Fibroblast of the conjunctiva (primary cell): ENCODE measurements at places on chromosomes 4 and X.

- DNase-seq, result peak; percentile 94
These were observed 94.5 kb downstream of the ANXA3 start for GRCh38 chr4:78645853-78646757.

DNA sequence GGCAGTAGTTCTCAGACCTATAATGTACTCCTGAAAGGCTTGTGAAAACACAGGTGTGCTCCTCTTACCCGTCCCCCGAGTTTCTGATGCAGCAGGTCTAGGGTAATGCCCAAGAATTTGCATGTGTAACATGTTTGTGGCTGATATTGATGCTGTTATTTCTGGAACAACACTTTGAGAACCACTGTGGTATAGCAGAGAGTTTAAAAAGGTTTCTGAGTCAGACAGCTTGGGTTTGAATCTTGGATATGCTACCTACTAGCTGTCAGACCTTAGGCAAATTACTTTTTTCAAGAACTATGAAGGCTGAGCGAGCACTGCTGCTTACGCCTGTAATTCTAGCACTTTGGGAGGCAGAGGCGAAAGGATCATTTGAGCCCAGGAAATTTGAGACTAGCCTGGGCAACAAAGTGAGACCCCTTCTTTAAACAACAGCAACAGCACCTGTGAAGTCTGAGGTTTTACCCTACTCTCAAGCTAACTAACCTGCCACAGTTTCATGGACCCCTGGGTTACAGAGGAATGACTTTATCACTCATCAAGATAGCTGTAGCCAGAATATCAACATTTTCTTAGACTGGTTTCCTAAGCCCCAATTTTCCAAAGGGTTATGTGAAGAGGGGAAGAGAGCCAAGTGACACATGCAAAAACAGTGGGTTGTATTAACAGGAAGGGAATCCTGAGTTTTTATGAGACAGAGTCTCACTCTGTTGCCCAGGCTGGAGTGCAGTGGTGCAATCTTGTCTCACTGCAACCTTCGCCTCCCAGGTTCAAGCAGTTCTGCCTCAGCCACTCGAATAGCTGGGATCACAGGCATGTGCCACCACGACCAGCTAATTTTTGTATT lies 5.1 kb downstream of the AFF1 start:
- no peak for DNase-seq

GRCh38 chrX:150856101-150856500 lies 42.4 kb downstream of the CD99L2 start:
- DNase-seq, result no peak

- DNase-seq, result no peak
These were observed 284.4 kb upstream of the LDB2 start for GRCh38 chr4:17182888-17183287.

DNA sequence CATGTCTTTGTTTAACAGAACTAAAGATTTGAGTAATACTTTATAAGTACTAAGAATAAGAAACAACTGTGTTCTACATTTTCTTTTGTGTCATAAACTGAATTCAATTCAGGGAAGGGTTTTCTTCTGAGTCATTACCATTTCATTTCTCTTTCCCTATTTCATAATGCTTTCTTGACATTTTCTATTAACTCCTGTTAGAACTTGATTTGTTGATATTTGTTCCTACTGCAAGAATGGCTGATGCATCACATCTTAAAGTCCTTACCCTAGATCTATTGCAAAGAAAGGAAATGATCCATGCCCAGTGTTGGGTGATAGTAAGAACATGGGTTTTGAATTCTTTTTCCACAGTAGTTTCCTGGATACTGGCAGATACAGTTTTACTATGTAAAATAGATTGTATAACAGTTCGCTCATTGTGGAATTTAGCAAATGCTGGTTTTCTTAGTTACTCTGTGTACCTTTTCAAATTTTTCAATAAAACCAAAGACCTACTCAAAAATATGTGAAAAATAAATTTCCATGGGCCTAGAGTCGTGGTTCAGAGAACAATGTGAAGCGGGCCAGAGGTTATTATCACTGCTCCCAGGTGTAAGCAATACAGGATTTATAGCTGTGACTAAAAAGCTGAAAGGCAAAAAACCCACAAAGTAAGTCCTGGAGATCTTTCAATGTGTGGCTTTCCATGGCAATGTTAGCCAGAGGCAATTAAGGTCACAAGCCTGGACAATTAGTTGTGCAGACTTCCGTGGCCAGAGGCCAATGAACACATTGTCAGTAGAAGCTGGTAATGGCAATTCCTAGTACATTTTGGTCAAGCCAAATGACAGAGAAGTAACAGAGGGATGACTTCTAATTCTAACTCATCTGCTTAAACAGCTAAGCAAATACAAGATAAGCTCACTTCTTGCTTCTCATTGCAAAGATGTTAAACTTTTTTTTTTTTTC lies 127.3 kb upstream of the FAT4 start:
- DNase-seq, result peak; percentile 52

GRCh38 chr4:110621839-110622751 lies 782 bp downstream of the PITX2 start:
- DNase-seq, result no peak

- peak; percentile 5 for DNase-seq
These were observed 1509.6 kb downstream of the ADGRL3 start for GRCh38 chr4:62709618-62710252.
